ENCODE measurements at places on chromosomes 1 and 21. TPM values are rescaled to one million over a fixed set of nuclear protein-coding genes. Genes with fewer than 3 reads are reported as not detected.

The CRNN gene
- not detected for total RNA-seq

The TRIM63 gene
- total RNA-seq, result not detected

The UTS2 gene
- total RNA-seq, result not detected

The AMPD1 gene
- not detected for total RNA-seq

The ANGPTL1 gene
- not detected for total RNA-seq

The SPATA45 gene
- total RNA-seq, result 1.8 TPM

The HSPA6 gene
- 0.44 TPM for total RNA-seq

The KCNJ9 gene
- not detected for total RNA-seq

The CACYBP gene
- total RNA-seq, result 209 TPM

The MANEAL gene
- 7.2 TPM for total RNA-seq

The TMEM54 gene
- 94.8 TPM for total RNA-seq

The RHOU gene
- total RNA-seq, result 0.47 TPM

The TRNP1 gene
- 3.9 TPM for total RNA-seq

- DNase-seq, result no peak
Observed at GRCh38 chr1:31822766-31823165, 6.9 kb upstream of the SPOCD1 start.

- DNase-seq, result peak; percentile 81
Observed at GRCh38 chr1:118960026-118960561, 28.0 kb downstream of the TBX15 start.

- peak; percentile 14 for DNase-seq
Observed at GRCh38 chr1:111615870-111616715, 3.5 kb upstream of the RAP1A start.

DNA sequence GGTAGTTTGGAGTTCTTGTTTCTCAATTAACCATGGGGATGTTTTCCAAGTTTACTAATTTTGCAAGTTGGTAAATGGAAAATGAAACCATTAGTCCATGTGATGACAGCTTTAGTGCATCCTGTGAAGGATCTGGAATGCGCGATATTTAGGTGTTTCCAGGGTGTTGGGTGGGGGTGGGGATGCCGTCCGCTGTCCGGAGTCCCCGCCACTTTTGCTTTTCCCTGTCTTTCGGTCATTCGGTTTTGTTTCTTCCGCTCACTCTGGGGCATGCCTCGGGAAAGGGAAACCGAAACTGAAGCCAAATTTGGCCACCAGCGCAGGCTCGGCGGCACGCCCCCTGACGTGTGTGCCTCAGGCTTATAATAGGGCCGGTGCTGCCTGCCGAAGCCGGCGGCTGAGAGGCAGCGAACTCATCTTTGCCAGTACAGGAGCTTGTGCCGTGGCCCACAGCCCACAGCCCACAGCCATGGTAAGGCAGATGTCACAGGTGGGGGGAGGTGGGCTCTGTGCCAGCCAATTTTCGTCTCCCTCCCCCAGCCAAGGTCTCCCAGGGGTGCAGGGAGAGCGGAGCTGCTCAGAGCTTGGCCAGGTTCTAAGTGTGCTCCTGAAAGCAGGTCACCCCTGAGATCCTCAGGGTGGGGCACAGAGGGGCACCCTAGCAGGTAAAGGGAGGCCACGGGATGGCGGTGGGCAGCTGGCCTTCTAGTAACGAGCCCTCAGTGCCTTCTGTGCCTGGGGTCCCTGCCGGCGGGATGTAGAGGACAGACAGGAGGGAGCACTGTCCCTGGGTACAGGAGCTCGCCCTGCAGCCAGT lies at the start of gene ISG15:
TSS of gene ISG15 (plus strand) at position 393 of the 817 bp plus-strand sequence. CDS start at position 470, 77 bp downstream.
- peak; percentile 97 for DNase-seq

DNA sequence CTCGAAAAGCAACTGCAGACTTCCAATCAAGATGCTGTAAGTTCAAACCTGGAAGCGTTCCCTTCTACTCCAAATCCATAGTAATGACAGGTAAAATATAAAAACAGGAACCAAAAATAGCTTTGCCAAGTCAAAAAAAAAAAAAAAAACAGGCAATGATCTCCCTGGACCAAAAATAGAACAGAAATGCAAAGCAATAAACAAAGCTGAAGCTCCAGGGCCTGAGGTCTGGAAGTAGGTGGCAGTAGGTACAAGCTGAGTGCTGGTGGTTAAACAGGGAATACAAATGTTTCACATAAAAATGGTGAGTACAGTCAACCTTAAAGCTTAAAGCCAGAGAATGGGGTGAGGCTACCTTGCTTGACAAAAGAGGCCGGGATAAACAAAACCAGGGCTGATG lies 610.8 kb downstream of the SMYD3 start:
- DNase-seq, result peak; percentile 12

- DNase-seq, result no peak
Observed at GRCh38 chr1:59229138-59229537, 67.8 kb upstream of the FGGY start.

- DNase-seq, result peak; percentile 52
Observed at GRCh38 chr1:174999936-175000696, at the start of gene CACYBP. Gene CACYBP, plus strand, starts transcription at chr1:174999947. Its CDS starts 234 bp downstream, at chr1:175000181.

GRCh38 chr1:214327514-214327913 lies 46.6 kb downstream of the SMYD2 start:
- DNase-seq, result peak; percentile 19

GRCh38 chr21:32613436-32614043 lies 1.4 kb upstream of the CFAP298 start:
- DNase-seq, result no peak

DNA sequence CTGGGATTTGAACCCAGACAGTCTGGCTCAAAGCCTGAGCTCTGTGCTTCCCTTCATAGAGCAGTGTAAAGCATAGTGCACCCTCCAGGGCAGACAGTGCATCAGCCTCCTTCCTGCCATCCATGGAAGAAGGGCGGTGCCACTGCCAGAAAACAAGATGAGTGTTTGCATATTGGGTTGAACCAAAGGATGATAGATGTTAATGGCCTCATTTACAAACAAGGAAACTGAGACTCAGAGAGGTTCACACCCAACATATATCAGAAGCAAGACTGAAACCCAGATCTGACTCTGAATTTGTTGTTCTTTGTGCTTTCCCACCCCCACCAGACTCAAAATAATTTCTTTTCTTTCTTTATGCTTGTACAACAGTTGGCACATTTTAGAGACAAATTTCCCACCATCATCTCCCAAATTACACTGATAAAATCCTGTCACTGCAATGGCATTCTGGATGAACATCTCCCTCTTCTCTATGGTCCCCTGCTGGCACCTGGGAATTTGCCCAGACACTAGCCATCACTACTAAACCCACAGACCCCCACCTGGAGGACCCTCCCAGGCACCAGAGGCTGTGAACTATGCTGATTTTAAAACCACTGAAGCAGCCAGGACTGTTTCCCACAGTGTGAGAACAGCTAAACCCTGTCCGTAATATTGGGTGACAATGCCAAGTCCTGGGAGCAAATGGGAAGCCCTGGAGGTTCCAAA lies 45.4 kb upstream of the MPZL1 start:
- DNase-seq, result no peak

DNA sequence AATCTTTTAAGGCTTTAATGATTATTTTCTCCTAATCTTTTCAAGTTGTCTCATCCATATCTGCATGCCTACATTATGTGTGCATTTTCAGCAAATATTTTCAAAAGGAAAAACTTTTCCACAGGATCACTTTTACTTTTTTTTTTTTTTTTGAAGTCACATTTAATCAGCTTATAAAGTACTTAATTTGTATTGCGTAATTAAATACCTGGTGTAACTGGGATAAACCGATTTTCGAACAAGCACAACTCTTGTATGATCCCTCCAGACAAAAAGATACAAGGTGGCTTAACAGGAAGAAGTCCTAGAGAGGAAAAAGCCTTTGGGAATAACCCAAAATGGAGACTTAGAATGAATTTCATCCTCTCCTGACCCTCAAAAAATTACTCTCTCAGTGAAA lies 1.3 kb upstream of the ATP6V1G3 start:
- no peak for DNase-seq

DNA sequence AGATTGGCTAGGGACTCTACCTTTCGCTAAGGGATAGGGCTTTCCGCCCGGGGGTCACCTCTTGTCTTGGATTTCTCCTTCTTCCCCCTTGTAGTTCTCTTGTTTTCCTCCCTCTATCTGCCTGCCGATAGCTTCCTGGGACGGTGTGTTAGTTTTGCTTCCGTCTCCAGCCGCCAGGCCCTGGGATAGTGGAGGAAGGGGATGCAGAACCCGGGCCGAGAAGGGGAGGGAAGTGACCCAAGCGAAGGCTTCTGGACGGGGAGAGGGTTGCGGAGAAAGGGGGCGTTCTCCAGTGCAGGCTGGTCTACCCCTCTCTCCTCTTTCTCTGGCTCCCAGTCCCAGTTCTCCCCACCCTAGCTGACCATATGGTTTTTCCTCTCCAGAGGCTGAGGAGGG lies 871 bp downstream of the TUFT1 start:
- peak; percentile 53 for DNase-seq

- DNase-seq, result no peak
Observed at GRCh38 chr1:13926556-13926955, 226.6 kb downstream of the PRDM2 start.

DNA sequence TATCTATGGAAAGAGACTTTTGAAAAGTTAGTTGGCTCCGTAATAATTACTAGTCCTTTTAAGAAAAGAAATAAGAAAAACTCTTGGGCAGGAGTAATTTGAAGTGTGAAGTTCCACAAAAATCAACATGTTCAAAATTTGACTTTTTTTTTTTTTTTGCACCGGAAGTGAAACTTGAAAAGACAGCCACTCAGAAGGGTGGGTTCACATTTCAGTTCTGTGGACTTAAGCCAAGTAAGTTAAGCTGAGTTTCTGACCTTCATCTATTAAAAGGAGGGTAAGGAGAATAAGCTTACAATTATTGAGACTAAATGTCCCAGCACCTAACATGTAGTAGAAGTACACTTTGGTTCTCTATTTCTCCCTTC lies 11.0 kb downstream of the RO60 start:
- no peak for DNase-seq

DNA sequence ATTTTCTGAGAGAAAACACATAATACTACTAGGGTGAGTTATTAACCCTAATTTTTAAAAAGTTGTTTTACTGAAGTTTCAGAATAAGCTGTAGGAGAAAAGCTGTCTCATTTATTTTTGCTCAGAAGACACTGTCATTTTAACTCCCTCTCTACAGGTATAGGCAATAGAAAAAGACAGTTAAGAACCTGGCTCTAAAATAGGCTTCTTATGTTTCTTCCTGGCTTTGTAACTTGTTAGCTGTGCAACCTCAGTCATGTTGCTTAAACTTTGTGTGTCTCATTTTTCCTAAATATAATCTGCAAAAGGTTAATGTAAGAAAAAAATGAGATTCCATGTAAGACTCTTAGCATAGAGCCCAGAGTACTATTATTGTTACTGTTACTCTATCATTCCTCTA lies 64.4 kb downstream of the TTLL7 start:
- DNase-seq, result no peak

DNA sequence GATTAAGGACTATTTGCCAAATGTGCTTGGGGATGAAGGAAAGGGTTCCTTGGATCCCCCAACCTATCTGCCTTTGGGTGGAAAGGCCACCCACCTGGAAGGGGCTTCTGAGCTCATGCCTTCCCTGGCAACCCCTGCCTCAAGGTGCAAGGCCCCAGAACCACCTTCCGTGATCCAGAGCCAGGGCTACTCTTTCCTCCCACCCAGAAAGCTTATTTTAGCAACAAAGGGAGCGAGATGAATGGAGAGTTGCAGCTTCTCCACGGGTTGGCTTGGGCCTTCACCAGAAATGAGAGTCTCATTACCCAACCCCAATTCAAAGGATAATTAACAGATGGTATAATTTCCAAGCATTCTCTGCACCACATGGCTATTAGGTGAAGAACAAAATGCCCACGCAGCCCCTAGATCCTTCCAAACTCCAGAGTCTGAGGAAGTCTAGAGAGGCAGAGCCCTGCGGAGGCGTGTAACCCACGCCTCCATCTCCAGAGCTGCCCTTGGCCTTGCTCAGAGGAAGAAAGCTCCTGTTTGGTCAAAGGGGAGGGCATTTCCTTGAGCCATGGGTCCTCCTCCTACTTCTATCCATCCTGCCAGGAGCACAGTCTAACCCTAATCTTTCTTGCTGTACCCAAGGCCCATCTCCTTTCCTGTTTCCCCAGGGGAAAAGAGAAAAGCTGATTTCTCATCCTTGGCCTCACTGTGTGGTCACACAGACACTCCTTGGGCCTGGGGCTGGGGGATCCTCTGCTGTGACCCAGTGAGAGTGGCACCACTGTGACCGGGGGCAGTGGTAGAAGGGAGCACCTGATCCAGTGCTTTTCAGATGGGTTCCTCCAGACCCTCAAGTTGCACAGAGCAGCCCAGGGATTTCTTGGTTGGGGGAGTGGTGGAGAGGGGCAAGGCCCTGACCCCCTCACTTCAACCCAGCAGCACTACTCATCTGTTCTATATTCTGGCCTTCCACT lies 1.7 kb upstream of the CELSR2 start:
- DNase-seq, result no peak

DNA sequence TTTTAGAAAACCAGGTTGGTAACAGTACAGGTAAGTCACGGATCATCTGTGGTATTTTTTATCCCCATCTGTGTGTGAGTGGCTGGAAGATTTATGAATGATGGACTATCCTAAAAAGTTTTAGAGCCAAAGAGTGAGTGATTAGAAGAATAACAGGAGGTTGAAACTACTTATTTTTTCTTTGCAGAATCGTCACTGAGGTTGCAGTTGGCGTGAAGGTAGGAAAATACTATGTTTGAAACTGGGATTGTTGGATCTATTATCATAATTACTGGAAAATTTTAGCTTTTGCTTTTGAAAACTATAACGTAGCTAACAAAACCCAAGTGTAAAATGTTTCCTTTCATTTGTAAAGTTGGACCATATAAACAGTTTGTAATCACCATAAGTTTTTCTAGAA lies 1.8 kb downstream of the PTBP2 start:
- DNase-seq, result no peak

- DNase-seq, result no peak
Observed at GRCh38 chr1:226761322-226761721, 22.2 kb upstream of the ITPKB start.

- peak; percentile 15 for DNase-seq
Observed at GRCh38 chr1:82517586-82517985, 716.9 kb downstream of the ADGRL2 start.

DNA sequence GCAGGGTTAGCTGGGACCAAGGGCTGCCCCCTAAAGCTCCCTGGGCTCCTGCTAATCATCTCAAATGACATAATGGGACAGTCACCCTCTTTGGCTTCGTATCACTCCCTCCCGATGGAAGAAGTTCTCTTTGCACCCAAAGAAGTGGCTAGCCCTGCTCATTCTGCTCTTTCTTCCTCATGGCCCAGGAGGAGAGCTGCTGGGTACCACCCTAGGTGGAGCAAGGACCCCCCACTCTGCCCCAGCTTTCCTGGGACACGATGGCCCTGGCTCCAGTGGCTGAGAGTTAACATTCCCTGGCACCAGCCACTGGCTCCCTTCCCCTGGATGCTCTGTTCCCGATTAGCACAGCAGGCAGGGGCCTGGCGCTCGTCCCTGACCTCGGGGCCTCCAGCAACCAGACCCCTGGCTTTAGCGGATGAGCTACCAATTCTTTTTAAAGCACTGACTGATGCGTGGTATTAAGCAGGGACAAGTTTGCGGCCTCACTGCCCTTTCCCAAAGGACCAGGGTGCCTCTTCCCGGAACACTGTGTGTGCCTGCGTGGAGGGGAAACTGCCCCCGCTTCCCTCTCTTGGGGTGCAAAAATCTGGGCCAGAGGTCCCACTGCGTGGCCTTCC lies 1.2 kb downstream of the MYOM3 start:
- DNase-seq, result no peak

GRCh38 chr1:203373991-203374390 lies 23.1 kb upstream of the FMOD start:
- DNase-seq, result no peak

Data from M059J (cell line).